ENCODE measurements at places on chromosomes 13 and 19. TPM values are rescaled to one million over a fixed set of nuclear protein-coding genes. Genes with fewer than 3 reads are reported as not detected.

- no peaks in the 10 kb centered on the region for H3K36me3 ChIP-seq
- DNase-seq, result no peak
- no peaks in the 10 kb centered on the region for H3K27me3 ChIP-seq
- H3K4me3 ChIP-seq, result no peak overlapping the region
- H3K27ac ChIP-seq, result no peak overlapping the region
- H3K4me1 ChIP-seq, result no peaks in the 10 kb centered on the region
Measured at GRCh38 chr13:89755729-89756492, 1591.6 kb upstream of the MIR17HG start.

The NALCN gene
- 0.21 TPM for polyA plus RNA-seq

DNA sequence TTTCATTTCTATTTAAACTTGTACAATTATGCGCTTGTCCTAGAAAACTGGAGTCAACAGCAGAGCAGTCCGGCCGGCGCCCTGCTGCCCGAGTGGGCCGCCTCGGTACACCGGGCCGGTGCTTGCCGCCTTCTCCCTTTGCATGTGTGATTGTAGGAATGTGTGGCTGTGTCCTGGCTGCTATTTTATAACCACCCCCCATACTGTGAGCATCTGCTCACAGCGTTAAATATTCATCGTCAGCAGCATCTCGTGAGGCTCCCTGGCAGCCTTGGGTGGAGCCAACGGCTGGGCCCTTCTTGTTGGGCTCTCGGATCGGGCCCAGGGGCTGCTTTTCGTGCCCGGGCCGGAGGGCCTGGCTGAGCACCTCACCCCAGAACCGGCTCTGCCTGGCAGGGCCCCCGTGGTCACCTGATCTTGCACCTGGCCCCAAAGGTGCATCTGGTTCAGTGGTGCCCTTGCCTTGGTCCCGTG lies 10.6 kb downstream of the PIAS4 start:
- peaks cover 35% of the 10 kb centered on the region for H3K4me1 ChIP-seq
- H3K36me3 ChIP-seq, result peaks cover 17% of the 10 kb centered on the region
- H3K27ac ChIP-seq, result no peak overlapping the region
- DNase-seq, result no peak

The ZSCAN22 gene
- polyA plus RNA-seq, result 0.89 TPM

The KLK14 gene
- polyA plus RNA-seq, result not detected
